ENCODE measurements at places on chromosomes 4 and X.

- DNase-seq = no peak
Measured at GRCh38 chrX:136170139-136170800, 22.9 kb downstream of the FHL1 start.

- peak; percentile 31 for DNase-seq
Measured at GRCh38 chr4:61401771-61402170, 201.6 kb downstream of the ADGRL3 start.

- DNase-seq = no peak
Measured at GRCh38 chrX:135307171-135307570, 2.1 kb upstream of the ETDC start.

DNA sequence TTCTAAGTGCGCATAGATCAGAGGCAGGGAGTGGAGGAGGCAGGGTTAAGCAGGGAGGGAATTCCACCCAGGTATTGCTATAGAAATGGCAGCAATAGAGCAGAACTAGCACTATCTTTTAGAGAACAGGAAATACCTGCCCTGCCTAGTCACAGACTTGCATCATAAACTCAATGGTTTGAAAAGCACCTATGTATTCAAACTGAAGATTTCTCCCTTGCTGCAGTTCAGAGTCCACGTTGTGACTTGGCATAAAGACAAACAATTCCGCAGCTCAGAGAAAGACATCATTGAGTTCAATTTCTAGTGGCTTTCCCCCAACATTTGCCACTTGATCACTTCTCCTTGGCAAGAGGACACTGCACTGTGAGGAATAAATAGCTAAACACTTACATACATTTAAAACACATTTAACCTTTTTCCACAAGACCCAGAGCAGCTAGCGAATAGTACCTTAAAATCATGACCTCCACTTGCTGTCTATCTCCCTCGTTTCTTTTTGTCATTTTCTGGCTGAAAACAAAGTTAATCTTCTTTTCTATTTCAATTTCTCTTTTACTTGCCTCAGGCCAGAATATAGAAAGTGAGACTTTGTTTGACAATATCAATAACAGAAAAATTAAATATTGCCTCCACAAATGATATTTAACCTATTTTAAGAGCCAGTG is 42.4 kb downstream of the SLC7A11 start:
- DNase-seq = peak; percentile 60

DNA sequence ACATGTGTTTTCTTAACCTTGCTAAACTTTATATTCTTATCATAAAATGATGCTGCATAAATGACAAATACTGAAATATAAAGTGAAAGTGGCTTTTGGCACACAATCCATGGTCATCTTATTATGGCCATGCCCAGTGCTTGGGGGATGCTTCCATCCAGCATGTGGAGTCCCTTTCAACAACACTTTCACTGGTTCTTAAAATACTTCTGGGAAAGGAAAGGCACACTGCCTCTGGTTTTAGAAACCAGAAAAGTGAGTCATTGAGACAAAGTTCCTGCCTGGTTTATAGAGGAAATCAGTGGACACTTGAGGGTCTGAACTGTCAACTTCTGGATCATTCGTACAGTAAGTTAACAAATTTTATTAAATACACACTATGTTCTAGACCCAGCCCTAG is 248.0 kb upstream of the ADAMTS3 start:
- DNase-seq = no peak

DNA sequence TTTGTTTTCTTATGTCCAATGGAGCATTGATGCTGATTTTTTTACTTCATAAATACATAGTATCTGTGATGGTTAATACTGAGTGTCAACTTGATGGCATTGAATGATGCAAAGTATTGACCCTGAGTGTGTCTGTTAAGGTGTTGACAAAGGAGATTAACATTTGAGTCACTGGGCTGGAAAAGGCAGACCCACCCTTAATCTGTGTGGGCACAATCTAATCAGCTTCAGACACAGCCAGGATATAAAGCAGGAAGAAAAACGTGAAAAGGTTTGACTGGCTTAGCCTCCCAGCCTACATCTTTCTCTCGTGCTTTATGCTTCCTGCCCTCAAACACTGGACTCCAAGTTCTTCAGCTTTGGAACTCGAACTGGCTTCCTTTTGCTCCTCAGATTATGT is 230.6 kb upstream of the SPRY1 start:
- DNase-seq = no peak

- DNase-seq = no peak
Measured at GRCh38 chrX:41145920-41146608, 60.8 kb downstream of the USP9X start.

- no peak for DNase-seq
Measured at GRCh38 chrX:48913605-48914366, 2.3 kb upstream of the SLC35A2 start.

DNA sequence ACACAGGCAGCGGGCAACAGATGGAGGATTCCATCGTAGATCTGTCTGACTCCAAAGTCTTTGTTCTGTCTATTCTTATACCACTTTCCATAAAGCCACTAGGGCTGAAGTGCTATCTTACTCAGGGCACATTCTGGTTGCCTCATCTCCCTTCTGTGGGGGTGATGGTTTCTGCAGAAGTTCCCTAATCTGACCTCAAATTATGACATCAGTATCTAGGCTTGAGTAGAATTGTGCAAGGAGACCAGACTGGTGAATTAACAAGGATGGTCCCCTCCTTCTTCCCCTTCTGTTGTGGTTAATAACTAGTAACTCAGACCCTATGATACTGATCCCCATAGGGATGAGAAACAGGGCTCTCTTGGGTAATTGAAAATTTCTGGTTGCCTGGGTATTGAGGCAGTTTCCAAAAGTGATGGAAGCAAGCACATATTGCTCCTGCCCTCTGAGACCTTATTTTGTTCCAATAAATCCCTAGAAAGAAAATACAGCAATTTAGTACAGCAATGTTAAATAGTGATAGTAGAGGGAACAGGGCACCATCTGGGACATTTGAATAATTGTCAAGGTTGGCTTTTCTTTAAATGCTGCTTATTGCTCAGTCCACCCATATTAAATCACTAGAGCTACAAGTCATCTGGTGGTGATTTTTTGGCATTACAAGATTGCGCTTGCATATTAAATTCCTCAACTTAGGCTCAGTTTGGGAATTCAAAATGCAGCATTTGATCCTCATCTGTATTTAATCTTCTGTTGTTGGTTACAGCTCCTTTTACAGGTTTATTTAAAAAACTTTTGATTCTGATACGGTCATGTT is 57.3 kb upstream of the AP1S2 start:
- peak; percentile 7 for DNase-seq

GRCh38 chrX:21863241-21863640 is 7.5 kb downstream of the YY2 start:
- no peak for DNase-seq

GRCh38 chr4:176150704-176151103 is 44.7 kb downstream of the SPATA4 start:
- no peak for DNase-seq

DNA sequence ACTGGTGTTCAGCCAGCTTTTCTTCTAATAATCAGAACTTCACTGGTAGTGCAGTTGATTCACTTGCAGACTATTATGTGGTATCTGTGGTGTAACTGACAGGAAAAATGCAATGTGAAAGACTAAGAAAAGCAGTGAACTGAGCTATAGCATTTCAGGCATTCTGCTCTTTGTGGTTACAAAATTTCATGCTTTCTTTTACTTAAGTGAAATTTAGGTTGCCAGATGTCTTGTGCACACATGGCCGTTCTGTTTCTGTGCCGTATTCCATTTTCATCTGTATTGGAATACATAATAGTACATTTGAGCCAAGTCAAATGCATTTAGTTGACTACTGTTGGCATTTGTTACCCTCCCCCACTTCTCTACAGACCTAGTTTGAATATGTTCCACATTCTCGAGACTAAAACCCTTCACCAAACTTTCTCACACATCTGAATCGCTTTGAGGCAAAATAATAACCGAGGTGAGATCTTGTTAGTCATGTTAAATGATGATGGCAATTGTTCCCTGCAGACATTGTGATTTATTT is 8.2 kb downstream of the RTL3 start:
- DNase-seq = no peak

DNA sequence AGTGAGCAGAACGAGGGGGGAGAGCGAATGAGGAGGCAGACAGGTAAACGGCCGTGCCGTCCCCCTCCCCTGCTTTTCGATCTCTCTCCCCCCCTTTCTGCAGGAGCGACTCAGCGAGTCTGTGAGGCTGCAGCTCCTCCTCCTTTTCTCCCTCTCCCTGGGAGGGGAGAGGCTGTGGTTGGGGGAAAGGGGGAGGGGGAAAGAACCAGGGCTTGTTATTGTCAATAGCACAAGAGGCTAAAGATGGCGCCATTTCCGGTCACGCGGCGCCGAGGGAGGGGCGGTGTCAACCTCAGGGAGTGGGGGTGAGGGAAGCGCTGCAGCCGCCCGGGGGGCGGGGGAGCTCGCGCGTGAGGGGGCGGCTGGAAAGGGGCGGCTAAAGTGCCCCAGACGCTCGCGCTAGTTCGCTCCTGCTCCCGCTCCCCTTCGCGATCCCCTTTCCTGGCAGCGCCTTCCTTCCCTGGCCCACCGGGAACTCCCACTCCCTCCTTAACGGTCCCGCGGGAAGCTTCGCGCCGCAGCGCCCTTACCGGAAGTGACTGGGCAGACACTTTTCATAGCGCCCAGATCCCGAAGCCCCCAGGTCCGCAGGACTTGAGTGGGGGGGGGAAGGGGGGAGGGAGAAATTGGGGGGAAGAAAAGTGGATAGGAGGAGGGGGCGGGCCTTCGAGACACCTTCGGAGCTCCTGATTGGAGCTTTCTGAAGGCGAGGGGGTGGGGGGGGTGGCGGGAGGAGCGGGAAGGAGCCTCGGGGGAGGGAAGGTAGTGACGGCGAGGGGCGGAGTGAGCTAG is at the start of gene CUL4B:
CUL4B (minus strand) TSS at position 121 of the 792 bp plus-strand sequence. CDS start 324 bp downstream, outside the sequence.
- peak; percentile 96 for DNase-seq

GRCh38 chrX:274904-275475 is 6.2 kb upstream of the PLCXD1 start:
- DNase-seq = no peak

DNA sequence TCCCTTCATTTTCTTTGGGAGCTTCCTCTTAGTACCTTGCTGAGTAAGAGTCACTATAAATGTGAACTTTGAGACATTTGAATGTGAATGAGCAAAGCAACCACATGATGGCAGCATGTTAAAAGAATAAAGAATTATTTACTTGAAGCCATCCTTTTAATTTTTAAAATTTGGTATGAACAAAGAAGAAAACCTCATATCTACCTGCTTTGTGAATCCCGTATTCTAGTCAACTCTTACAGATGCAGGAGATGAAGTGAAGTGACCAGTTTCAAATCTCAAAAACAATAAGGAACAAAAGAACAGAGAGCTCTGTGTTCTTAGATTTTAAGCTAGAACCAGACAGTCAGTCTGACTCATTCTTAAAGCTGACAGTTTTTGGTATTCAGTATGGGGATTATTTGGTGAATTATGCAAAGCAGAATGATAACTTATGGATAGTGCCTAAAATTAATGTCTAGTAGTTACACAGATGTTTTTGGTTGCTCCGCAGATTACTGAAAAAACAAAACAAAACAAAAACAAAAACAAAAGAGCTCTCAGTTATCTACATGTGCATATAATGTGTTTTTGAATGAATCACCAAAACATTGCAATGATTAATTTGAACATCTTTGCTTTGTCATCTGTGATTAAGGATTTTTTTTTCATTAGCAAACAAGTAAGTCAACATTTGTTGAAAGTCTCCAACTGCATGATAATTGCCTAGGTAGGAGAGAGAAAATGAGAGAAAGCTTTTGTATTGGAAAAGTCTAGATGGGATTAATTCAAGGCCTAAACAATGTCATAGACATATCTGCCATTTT is 48.2 kb upstream of the H2AZ1 start:
- peak; percentile 42 for DNase-seq

DNA sequence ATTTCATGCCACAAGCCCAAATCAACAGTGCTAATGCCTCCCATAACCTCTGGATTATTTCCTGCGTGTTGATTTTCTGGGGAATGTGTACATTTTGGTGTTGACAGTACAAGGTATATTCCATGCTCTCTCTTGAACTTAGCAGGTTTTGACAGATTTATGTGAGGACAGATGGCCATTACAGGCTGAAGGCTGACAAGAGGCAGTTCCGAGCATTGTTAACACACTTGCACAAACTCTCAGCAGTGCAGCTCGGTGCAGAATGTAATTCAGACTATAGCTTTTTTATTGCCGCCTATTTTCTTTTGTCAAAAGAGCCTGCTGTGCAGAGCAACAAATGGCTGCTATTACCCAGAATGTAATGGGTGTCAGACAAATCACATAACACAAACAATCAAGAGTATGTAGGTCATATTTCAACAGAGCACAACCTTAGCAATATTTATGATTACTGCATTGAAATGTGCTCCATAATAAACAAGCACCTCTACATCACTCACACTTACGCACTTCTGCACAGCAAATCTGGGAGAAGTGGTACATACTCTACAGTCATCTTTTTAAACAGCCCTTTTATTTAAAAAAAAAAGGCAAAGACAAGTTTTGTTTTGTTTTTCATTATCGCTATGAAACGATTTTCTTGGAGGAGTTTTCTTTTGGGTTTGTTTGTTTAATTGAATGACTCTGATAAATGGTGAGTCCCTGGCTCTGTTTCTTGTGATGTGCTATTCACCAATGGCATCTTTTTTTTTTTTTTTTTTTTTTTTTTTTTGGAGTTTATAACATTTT is 71.6 kb downstream of the PPARGC1A start:
- peak; percentile 94 for DNase-seq

- no peak for DNase-seq
Measured at GRCh38 chr4:175062183-175062592, 144.0 kb downstream of the ADAM29 start.

DNA sequence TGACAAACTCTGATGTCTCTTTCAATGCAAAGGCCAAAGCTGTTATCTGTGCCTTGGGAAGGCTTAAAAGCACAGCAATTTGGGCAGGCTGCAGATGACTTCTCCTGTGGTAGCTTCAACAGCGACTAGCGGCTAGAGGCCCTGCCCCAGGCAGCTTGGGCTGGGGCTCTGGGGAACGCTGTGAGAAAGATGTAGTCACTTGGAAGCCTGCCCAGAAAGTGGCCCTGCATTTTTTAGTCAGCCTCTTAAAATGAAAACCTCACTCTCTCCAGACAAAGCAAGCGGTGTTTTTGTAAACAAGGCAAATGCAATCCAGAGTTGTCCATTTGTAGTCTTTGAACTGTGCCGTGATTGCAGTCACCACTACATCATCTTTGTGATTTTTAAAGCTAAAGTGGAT is 27.5 kb downstream of the PCYT1B start:
- peak; percentile 59 for DNase-seq

- no peak for DNase-seq
Measured at GRCh38 chrX:150692296-150692695, 900 bp upstream of the MTMR1 start.

- no peak for DNase-seq
Measured at GRCh38 chr4:40152637-40153036, 44.2 kb upstream of the RHOH start.

DNA sequence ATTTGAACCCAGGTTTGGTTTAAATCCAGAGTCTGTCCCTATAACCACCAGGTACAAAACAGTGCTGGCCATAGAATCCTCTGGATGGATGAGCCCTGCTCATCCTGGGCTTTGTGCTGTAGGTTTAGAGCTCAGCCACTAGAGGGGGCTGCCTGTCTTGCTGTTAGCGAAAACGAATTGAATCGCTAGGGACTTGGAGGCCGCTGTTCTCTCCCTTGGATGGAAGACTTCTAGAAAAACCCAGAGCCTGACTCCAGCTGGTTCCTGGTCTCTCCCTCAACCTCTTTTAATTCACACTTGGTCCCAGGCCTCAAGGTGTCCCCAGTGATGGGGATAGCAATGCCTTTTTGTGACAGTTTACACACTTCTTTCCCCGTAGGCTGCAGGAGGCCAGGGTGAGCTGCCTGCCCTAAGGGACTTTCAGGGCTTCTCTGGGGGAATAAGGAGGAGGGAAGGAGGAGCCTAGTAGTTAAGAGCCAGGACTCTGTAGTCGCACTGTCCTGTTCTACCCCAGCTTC is 8.7 kb downstream of the RIPPLY1 start:
- peak; percentile 72 for DNase-seq

GRCh38 chrX:3815896-3816664 is 102.6 kb upstream of the PRKX start:
- DNase-seq = peak; percentile 56

Data from NCI-H69 (cell line).